Caco-2 (cell line): ENCODE measurements at places on chromosomes 6 and 20. TPM values are rescaled to one million over a fixed set of nuclear protein-coding genes. Genes with fewer than 3 reads are reported as not detected.

Gene ANGPT4
- total RNA-seq: not detected in 2 replicates

Gene DCDC2
- total RNA-seq: 175 and 191 TPM in 2 replicates

- H3K27ac ChIP-seq: peak overlapping the region; percentile 12
- peaks cover 14% of the 10 kb centered on the region for H3K4me1 ChIP-seq
- H3K36me3 ChIP-seq: no peaks in the 10 kb centered on the region; the same call in 1 of the 2 replicates
These were observed 126.9 kb upstream of the SCGN start for GRCh38 chr6:25525078-25525477.

DNA sequence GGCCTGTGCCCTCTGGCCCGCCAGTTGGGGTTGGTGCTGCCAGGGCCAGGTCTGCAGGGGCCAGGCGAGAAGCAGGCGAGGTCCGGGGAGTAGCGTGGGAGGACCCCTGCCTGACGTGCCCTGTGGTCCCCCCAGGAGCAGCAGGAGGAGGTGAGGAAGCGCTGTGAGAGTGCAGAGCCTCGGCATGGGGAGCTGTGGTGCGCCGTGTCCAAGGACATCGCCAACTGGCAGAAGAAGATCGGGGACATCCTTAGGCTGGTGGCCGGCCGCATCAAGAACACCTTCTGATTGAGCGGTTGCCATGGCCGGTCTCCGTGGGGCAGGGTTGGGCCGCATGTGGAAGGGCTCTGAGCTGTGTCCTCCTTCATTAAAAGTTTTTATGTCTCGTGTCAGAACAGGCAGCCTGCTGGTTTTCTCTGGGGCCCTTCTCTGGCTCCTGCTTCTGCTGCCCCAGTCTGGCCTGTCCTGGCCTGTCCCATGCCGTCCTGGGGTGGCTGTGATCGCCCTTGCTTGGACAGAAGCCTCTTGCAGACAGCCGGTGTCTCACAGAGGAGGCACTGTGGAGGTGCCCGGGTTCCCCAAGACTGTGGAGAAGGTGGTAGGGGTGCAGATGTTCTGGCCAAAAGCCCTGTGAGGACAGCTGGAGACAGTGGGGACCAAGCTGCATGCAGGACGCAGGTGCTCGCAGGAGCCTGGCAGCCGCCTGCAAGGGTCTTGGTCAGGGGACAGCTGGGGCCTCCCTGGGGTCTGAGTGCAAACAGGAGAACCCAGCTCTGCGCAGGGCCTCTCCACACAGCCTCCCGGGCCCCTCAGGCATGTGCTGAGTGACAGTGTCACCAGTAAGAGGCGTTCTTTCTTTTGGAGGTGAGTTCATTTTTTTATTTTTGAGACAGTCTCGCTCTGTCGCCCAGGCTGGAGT lies 3.0 kb upstream of the C20orf204 start:
- H3K27ac ChIP-seq: no peak overlapping the region
- H3K4me3 ChIP-seq: no peak overlapping the region
- peaks cover 35% of the 10 kb centered on the region for H3K4me1 ChIP-seq

DNA sequence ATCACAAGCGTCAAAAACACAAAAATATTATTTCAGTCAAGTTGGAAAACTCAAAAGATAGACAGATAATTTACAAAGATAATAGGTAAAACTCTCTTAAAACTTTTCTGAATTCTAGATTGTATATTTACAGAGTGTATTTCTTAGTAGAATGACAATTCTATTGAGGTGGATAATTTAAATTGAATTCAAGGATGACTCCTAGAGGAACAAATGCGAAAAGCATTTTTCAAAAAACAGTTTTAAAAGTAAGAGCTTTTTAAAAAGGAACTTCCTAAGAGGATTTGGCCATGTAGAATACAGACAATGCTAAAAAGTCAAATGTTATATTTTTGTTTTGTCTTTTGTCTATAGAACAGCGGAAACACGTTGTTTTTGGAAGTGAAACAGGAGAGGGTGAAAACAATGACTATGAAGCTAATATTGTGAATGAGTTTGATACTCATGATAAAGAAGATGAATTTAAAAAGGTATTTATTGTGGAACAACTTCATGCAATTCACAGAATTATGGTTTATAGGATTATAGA lies 90.1 kb downstream of the DNAH8 start:
- no peaks in the 10 kb centered on the region for H3K4me1 ChIP-seq
- no peak for DNase-seq
- no peaks in the 10 kb centered on the region for H3K36me3 ChIP-seq
